ENCODE measurements at places on chromosomes 2 and 18.

DNA sequence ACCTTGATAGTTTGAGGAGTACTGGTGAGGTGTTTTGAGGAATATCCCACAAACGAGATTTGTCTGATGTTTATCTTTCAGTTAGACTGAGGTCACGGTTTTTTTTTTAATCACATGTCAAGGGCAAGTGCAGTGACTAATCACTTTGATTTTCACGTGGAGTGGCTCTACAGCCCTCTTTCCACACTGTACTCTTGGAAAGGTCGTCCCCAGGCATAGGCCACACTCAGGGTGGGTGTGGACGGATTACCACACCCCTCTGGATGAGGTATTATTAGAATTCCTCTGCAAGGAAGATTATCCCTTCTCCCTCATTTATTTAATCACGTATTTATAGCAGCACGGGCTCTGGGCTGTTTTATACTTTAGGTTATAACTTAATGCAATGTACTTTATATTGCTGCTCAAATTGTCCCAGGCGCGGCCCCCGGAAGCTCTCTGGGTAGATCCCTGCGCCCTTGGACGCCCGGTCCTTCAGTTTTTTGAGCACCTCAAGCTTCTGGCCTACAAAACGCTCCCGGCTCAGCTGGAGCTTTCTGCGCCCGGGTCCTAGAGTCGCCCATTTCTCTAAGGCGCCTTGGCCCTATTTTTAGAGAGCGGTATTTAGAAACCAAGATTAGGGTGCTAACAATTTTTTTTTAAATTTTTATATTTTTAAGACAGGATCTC is 515 bp upstream of the PLEKHB2 start:
- DNase-seq = peak; percentile 52

DNA sequence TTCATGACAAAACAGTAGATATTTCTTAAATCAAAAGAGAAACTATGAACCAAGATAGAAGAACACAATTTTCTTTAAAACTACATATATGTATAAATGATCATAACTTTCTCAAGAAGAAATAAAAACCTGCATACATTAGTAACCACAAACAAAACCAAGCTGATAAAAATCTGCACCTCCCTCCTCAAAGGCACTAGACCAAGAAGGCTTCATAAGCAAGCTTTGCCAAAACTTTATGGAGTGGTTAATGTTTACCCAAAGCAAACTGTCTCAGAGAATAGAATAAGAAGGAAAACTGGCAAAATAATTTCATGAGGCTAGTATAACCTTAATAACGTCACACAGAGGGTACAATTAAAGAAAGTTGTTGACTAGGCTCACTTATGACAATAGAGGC is 138.3 kb downstream of the ZBTB7C start:
- DNase-seq = no peak

GRCh38 chr2:152099367-152100050 is 665 bp upstream of the CACNB4 start:
- DNase-seq = no peak

GRCh38 chr2:228731517-228731916 is 539.6 kb downstream of the PID1 start:
- no peak for DNase-seq

DNA sequence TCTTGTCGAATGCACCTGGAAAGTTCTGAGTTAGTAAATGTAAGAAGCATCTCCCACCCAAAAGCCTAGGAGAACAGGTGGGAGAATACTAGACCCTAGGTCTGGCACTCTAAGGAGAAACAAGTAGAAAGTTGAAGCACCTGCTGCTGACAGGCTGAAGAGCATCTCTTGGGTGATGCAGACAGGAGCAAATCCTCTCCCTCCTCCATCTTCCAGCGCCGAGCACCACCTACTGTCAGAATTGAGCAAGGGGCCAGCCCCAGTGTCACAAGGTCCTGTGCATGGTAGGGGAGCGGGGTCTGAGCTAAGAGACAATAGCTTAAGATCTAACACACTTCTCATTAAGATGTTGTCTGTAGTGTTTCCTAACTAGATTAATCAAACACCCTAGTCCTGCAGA is 52.9 kb downstream of the HK2 start:
- DNase-seq = no peak

DNA sequence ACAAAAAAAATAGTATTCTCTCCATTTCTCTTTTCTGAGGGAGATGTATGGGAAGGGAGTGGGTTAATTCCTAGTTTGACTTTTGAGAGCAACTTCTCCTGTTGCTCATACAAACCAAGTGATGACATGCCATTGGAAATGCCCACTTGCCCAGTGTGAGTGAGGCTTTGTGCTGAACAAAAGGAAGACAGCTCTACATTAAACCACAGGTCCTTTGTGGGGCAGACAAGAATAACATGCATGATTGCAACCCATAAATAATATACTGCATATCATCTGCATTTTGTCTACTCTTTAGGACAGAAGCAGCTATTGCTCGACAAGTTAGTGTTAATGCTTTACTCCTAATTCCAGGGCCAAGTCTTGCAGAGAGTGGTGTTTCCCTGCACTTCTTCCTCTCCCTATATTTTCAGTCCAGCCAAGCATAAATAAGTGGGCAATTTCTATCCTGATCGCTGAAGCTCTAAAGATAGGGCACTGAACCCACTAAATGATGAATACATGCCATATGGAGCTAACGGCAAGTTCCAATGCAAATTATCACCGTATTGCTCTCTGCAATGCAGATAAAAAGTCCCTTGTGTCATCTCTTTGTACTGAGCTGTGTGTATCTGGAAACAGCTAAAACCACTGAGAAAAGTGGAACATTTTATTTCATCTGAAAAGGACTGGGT is 19.4 kb upstream of the EHBP1 start:
- no peak for DNase-seq

DNA sequence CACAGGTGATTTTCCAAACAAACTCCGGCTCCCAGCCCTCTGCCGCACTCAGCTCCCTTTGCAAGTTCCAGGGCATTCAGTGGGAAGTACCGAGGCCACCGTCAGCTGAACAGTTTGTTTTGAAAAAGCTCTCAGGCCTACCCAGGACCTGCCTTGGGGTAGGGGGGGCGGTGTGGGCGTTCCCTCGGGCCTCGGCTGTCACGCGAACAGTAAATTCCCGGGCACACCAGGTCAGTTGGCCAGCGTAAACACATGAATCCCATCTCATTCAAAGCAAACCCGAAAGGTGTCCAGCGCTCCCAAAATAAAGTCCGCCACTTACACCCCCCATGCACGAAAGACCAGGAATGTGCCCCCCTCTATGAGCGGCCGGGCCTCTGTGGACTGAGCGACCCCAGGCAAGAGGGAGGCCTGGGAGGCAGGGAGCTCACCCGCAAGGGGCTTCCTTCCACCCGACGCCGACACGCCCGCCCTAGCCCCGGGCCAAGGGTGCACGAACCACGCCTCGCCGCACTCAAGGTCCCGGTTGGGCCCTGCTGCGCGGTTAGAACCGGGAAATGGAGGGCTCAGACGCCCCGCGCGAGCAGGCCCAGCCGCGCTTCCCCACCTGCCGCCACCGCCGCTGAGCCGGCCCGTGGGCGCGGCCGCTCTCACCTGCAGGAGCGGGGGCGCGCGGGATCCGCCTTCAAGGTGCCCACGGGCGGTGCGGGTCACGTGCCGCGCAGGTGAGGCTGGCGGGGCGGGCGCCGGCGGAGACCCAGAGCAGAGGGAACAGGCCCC is at the start of gene WDSUB1:
Gene WDSUB1 (minus strand): TSS at position 775 of the 780 bp plus-strand sequence. CDS start 3,634 bp downstream, outside the sequence.
- peak; percentile 52 for DNase-seq

- no peak for DNase-seq
Measured at GRCh38 chr18:47970664-47971531, 40.4 kb upstream of the SMAD2 start.

DNA sequence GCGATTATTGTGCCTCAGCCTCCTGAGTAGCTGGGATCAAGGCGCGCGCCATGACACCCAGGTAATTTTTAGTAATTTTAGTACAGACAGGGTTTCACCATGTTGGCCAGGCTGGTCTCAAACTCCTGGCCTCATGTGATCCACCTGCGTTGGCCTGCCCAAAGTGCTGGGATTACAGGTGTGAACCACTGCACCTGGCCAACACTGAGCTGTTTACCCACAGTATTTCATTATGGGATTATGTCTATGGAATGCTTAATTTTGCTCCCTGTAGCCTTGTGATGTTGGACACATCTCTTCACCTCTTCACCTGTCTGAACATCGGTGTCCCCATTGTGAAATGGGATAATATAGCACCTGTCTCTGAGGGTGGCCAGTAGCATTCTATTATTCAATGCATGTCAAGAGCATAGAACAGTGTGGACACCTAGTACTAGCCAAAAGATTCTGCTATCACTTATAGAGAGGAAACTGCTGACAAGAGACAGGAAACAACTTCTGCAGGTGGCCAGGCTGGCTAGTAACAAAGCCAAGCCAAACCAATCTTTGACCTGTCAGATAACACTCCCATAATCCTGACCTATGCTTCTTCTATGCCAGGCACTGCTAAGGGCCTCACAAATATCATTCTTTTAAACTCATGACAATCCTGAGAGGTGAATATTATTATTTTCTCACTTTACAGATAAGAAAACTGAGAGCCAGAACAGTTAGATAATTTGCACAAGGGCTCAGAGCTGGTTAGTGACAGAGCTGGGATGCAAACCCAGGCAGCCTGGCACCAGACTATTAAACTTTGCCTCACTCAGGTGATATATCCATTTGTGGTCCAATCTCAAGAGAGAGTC is 29.4 kb upstream of the REEP1 start:
- DNase-seq = no peak

DNA sequence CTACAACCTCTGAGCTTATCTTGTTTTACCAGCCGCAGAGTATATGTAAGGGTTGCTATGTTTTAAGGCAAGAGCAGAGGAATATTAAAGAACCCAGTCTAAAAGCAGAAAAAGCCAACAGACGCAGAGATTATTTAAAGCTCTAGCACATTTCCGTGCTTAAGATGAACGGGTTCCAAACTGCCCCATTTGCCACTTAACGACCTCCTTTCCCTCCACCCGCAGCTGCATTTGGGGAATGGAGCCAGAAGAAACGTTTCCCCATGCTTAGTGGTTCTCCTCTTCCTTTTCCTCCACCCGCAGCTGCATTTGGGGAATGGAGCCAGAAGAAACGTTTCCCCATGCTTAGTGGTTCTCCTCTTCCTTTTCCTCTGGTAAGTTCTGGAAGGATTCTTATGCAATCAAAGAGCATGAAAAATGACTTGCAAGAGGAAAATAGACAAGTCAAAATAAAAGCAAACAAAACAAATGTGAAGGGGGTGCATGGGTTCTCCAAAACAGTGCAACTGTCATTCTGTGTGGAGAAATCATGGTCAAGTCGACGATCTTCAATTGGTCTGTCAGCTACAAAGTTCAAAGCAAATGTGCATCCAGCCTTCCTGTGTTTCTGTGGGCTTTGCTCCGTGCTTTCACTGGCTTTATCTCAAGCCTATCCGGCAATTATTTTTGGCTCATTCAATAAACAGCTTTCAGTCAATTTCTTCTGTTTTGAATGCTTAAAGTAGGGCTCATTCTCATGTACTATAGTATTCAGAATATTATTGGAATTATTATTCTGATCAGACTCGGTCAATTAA is 57.8 kb downstream of the DIPK1C start:
- DNase-seq = no peak

DNA sequence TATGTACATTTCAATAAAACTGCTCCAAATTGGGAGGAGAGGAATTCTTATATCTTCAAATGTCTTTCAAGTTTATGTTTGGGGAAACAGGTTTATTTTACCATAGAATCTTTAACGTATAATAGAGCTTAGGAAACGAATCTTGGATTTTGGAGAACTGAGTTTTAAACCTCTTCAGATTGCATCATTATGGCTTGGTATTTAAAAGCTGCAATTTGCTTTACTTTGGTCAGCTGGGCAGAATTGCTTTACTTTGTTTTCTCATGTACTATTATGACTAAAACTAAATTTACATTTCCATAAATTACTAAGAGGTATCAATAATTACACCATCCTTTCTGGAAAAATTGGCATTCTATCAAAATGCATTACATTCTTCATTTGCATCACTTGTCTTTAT is 54.6 kb downstream of the BAZ2B start:
- DNase-seq = no peak

DNA sequence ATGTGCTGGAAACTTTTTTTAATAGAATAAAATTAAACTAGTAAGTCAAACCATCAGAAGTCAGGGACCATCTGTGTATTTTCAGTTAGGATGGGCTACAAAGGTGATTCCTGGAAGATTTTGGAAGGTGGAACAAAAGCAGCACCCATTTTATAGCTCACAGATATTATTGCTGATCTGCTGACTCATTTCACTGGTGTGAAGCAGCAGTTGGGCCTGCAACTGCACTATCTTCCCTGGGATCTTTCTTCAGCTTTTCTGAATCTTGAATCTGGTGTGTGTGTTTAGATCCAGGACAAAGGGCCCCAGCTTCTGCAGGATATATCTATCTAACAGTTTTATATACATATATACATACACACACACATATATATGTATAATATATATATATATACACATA is 35.6 kb upstream of the BCL11A start:
- DNase-seq = no peak

GRCh38 chr18:54465502-54465901 is 107.8 kb downstream of the C18orf54 start:
- DNase-seq = no peak

- no peak for DNase-seq
Measured at GRCh38 chr2:133077269-133077822, 407.3 kb upstream of the LYPD1 start.

DNA sequence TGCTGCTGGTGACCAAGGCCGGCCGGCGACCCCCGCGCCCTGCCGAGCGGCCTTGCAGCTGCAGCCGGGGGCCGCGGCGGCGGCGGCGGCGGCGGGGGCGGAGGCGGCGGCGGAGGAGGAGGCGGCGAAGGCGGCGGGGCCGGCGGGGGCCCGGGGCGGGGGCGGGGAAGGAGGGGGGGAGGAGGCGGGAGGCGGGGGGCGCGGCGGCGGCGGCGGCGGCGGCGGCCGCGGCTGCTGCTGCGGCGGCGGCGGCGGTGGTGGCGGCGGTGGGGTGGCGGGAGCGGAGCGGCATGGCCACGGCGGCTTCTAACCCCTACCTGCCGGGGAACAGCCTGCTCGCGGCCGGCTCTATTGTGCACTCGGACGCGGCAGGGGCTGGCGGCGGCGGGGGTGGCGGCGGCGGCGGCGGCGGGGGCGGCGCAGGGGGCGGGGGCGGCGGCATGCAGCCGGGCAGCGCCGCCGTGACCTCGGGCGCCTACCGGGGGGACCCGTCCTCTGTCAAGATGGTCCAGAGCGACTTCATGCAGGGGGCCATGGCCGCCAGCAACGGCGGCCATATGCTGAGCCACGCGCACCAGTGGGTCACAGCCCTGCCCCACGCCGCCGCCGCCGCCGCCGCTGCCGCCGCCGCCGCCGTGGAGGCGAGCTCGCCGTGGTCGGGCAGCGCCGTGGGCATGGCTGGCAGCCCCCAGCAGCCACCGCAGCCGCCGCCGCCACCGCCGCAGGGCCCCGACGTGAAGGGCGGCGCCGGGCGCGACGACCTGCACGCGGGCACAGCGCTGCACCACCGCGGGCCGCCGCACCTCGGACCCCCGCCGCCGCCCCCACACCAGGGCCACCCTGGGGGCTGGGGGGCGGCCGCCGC is 1.5 kb downstream of the POU3F3 start:
- DNase-seq = no peak

GRCh38 chr18:13011719-13012118 is 20.6 kb downstream of the CEP192 start:
- no peak for DNase-seq

- DNase-seq = no peak
Measured at GRCh38 chr2:238461051-238461450, 34.3 kb downstream of the ASB1 start.

All from CD4-positive, alpha-beta T cell treated with Interleukin-17A for 4 hours (primary cell).